ENCODE measurements at places on chromosomes 4 and X.

DNA sequence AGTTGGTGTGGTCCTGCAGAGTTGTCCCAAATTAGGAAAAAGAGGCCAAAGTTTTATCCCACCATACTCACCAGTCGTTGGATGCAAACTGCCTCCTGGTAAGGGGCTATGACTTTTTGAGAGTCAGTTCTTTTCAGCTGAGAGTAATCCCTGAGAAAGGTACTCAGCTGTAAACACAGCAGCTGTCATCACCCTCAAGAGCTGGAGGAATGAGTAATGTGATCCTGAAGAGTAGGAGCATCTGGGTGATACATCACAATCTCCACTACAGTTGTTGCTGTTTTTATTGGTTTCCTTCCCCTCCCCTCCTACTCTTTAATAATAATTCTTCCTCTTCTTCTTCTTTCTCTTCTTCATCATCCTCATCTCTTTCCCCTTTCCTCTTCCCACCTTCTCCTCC lies 5.7 kb downstream of the MAGEE1 start:
- no peak for DNase-seq

- no peak for DNase-seq
These were observed 7.4 kb downstream of the CFAP97 start for GRCh38 chr4:185196437-185196836.

- no peak for DNase-seq
These were observed 72.3 kb upstream of the GRID2 start for GRCh38 chr4:92231511-92231910.

DNA sequence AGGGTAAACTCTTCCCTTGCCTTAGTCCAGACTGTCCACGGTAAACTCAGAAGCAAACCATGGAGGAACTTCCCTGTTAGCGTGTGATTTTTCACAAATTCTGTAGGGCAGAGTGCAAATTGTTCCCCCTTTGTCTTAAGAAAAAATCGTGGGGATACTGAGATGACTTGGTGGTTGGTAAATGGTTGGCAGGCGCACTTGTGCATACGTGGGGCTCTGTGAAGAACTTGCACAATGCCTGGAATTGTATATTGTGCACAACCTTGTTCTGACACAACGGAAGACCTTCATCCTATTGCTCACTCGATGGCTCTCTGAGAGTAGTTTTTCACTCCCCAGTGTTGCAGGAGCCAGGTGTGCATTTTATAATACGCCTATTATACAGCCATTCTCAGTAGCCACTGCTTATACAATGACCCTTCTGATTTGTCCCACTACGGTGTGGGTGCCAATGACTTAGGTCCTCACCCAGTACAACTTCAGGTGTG lies 150.0 kb downstream of the SPRY1 start:
- DNase-seq, result no peak

- no peak for DNase-seq
These were observed 85.9 kb downstream of the RASL11B start for GRCh38 chr4:52948057-52948423.

DNA sequence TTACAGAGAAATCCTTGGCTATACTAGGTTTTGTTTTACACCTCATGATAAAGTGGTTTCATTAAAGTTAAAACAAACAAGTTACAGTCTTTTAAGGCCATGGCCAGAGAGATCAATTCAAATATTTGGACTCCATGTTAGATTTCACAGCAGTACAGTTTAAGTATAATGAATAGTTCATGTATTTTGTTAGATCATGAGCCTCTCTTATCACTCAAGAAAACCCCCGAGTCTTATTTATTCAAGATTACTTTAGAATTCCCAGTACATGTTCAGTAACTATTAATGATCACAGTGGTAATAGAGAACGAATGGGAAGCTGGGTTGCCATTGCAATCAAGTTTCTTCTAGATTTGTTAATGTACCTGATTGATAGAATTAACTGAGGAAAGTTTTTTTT lies 15.2 kb downstream of the PDLIM5 start:
- no peak for DNase-seq

- DNase-seq, result no peak
These were observed 47.0 kb upstream of the NAP1L5 start for GRCh38 chr4:88744609-88745008.

DNA sequence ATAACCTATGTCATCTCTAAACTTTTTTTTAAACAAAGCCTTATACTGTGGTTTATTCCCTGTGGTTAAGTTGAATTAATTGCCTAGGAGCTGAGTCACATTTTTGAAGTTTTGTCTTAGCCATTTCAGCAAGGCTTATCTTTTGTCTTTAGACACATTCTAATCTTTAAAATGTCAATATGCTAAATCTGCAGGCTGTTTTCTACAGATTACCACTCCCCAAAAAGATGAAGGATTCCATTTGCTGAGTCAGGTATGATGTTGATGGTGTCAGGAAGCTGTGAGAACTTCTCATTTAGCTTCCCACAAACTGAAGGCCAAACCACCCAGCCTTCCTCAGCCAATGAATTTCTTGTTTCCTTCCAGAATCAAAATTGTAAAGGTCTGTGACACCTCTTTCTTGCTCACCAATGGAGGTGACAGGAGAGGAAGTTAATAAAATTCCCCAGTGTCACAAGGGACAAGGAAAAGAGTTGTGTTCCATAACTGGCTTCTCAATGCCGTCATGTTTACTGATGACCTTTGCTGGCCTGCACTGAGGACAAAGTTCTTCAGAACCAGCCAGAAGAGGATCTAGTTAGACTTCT lies 3.7 kb upstream of the CXCL6 start:
- DNase-seq, result no peak

Measured in H9 (cell line).